ENCODE measurements at places on chromosomes 3 and 15.

- no peak for DNase-seq
Measured at GRCh38 chr3:24494618-24495325, at the start of gene THRB. Gene THRB (minus strand): TSS chr3:24494850.

GRCh38 chr3:180421221-180421620 is 180.7 kb upstream of the TTC14 start:
- DNase-seq: no peak

DNA sequence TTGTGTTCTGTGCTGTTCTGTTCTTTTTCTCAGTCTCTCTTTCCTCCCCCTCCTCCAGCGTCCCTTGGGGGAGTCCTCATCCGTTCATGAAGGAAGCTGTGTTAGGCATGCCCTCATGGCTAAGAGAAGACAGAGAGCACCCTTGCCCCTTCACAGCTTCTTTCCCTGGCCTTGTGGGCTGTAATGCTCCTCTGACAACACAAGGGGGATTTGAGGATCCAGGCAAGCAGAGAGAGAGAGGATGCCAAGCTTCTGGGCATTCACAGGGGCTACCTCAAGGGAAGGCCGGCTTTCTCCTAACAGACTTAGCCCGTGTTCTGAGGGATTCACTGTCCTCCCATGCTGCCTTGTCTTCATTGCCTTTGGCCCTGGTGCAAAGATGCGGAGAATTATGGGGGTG is 389.5 kb downstream of the LRTM1 start:
- no peak for DNase-seq

GRCh38 chr15:90870354-90871138 is 2.2 kb downstream of the FURIN start:
- no peak for DNase-seq

DNA sequence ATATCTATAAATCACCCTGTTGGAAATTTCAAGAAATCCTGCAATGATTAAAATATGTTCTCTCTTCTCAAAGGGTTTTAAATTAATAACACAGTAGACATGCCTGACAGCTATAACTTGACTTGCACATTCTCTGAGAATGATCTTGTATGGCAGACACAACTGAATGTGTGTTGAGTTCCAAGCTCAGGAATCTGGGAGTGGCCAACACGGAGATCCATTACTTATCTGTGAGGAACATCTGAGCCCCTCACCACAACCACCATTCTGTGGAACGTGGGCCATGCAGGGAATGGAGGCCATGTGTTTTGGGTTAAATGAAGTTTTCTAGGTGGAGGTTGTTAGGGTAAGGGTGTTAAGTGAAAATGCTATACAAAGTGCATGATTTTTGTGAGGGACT is 105.3 kb upstream of the CHMP2B start:
- no peak for DNase-seq

DNA sequence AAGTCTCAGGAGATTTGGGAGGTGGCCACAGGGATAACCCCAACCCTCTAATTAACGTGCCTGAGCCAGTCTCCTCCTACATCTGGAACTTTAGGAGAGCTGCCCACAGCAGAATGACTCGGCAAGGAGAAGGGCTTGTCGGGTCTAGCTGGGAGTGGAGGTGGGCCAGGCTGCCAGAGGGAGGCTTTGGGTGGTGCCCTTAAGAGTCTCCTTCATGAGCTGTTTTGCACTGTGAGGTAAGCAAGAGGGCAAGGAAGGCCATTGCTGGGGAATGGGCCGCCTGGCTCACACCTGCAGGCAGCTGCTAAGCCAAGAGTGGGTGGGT is 3.6 kb upstream of the TNK2 start:
- no peak for DNase-seq

GRCh38 chr3:71146673-71147072 is 436.9 kb downstream of the FOXP1 start:
- DNase-seq: no peak

GRCh38 chr15:80489030-80489594 is 84.9 kb downstream of the ARNT2 start:
- no peak for DNase-seq

- peak; percentile 66 for DNase-seq
Measured at GRCh38 chr15:67762610-67763368, 62.5 kb upstream of the SKOR1 start.

- no peak for DNase-seq
Measured at GRCh38 chr15:97077975-97078374, 747.5 kb downstream of the NR2F2 start.

- no peak for DNase-seq
Measured at GRCh38 chr15:90889313-90889730, 5.0 kb downstream of the FES start.

DNA sequence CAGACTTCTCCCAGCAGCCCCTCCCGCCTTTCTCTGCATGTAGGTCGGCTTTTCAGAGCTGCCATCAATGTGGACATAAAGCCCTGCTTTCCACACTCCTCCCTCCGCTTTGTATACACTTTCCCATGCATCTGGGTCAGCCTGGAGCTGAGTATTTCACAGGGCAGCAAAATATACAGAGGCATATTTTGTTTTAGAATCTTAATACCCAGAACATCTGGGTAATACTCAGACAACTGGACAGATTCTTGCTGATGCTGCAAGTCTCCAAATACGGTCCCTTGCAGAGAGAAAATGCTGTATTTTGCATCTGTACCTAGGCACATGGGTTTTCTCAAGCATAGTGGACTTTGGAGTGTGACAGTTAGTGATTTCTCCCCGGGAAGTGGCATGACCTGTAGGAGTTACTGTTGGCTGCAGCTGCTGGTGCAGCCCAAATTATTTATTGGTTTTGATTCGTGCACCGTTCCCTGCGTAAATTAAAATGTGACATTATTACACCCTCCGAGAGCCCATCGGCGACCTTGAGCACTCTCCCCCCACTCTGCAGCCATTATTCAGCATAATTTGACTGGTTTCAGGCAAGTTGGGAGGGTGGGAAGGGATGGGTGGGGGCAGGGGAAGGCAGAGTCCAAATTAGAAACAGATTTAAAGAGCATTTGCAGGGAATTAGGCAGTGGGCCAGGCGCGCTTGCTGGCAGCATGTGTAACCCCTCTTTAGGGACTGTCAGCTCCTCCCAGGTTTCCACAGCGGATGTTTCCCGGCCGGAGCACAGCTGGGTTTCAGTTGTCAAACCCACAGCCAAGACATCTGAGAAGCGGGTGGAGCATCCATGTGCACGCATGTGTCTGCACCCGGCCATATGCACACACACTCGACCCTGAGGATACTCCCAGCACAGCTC is 100.8 kb downstream of the CPN2 start:
- DNase-seq: no peak

DNA sequence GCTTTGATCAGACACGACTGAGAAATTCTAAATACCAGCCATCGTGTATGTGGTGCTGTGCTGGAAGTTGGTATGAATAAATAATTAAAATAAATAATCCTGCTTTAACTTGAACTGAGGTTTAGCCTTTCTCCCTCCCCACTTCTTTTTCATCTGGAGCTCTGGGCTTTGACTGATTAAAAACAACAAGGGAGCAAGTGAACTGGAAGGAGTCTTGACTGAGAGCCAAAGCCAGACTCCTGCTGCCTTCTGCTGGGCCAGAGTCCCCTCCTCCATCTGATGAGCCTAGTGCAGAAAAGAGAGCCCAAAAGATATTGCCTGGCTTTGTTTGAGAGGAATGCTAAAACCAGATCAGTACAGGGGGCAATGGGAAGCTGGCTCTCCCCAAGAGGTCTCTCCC is 96.0 kb downstream of the CCNL1 start:
- no peak for DNase-seq

DNA sequence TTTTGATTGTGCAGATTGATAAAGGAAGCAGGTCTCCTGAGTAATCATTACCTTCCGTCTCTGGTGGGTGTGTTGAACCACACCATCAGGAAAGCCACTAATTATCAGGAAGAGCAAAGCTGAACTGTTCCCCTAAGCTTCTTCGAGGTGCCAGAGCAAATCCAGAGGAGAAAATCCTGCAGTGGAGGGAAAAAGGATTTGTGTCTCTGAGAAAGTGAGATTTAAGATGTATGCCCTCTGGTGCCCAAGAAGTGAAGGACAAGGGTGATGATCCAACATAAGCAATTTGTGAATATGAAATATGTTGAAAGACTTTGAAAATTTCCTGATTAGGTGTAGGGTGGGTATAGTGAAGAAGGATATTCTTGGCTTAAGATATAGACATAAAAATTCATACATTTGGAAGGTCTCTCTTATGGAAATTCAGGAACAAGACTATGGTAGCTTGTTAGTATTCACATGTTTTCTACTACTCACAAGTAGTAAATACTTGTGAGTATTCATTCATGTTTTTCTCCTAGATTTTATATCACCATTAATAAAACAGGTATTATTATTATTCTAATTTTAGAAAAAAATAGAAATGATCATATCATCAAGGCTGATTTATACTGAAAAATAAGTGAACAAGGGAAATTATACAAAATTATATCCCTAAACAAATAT is 34.8 kb downstream of the COMMD2 start:
- peak; percentile 41 for DNase-seq

DNA sequence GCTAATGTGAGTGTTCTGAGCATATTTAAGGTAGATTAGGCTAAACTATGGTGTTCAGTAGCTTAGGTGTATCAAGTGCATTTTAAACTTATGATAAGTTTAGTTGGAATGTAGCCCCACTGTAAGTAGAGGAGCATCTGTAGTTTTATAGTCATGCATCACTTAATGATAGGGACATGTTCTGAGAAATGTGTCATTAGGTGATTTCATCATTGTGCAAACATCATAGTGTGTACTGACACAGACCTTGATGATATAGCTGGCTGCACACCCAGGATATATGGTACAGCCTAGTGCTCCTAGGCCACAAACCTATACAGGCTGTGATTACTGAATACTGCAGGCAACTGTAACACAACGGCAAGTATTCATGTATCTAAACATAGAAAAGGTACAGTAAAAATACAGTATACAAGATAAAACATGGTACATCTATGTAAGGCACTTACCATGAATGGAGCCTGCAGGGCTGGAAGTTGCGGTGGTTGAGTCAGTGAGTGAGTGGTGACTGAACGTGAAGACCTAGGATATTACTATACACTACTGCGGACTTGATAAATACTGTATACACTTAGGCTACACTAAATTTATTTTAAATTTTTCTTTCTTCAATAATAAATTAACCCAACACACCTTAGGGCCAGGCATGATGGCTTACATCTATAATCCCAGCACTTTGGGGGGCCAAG is 17.9 kb downstream of the DNAH1 start:
- no peak for DNase-seq

DNA sequence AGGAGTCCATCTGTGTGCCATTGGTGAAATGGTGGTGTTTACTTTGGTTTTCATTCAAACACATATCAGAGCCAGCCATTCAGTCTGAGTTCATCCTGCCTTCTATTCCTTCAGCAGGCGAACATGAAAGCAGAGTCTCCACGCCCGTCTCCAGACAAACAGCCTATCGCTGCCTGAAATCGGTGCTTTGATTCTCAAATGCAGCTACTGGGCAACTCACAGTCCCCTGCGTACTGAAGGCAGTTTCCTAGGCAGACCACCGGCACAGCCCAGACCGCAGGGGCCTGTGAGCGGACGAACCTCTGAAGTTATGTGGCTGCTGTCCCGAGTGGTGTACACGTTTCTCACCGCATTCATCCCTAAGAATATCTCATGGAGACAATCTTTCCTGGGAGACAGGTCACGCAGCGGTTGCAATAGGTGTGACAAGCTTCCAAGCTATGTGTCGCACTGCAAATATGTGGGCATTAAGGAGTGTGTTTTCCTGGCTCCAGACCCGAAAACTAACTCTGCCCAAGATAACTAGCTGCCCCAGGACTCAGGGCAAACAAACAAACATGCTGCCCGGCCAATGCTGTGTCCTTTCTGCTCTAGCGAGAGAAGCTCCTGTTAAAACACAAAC is 16.9 kb upstream of the RYR3 start:
- DNase-seq: no peak

GRCh38 chr3:98645039-98645438 is 51.6 kb upstream of the CPOX start:
- no peak for DNase-seq

GRCh38 chr15:29871401-29871800 is 49.1 kb upstream of the TJP1 start:
- DNase-seq: no peak

- no peak for DNase-seq
Measured at GRCh38 chr3:1207904-1208303, 115.1 kb downstream of the CNTN6 start.

DNA sequence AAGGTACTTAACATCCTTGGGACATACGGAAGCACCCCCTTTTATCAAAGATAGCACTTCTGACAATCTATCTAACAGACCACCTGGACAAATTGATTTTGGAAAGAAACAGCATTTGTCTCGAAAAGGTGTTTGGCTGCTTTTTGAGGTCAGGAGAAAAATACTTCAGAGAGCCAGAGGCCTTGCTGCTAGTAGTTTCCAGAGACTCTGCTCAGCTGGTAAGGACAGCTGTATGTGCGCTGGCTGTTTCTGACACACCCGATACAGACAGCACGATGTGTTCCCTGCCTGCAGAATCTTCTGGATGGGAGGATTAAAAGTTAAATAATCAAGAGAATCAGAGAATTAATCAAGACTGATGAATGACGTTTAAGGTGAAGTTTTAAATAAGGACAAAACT is 15.6 kb upstream of the GYG1 start:
- DNase-seq: no peak

DNA sequence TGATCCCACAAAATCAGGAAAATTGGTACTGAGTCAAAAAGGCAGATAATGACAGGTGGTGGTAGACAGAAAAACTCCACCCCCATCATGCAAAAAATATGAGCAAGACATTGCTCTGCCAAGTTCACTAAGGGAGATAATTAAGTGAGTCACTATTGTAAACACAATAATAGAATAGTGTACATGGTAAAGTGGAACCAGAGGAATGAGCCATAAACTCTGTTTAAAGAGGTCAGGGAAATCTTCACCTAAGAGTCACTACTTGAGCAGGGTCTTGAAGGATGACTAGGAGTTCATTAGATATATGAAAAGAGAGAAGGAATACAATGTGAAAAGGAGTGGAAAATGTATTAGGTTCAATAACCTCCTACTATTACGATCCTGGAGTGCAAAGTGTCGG is 213.4 kb upstream of the PEX5L start:
- no peak for DNase-seq

DNA sequence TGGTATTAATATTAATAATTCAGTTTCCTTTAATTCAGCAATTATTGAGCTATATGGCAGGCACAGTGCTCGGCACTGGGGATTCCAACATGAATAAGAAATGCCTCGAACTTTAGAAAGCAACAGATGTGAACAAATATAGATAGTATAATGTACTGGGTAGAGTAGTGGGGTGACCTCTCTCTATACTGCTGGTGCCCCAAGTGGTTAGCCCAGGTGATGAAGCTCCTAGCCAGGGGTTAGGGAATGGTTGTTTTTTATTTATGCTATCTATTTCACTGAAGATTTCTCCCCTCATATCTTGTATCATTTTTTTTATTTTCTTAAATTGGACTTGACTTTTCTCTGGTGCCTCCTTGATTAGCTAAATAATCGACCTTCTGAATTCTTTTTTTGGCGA is 62.1 kb downstream of the BHLHE40 start:
- no peak for DNase-seq

GRCh38 chr3:115658032-115658336 is 34.7 kb downstream of the GAP43 start:
- no peak for DNase-seq

- DNase-seq: no peak
Measured at GRCh38 chr3:130291148-130291547, 54.3 kb upstream of the COL6A5 start.

All from activated CD4-positive, alpha-beta T cell treated with anti-CD3 and anti-CD28 coated beads, Interleukin-2, amount 10 ng/mL, durations not matched to agents 7 days and 5 days (primary cell).